Mucosa of gallbladder (tissue), 1 donor: ENCODE measurements at places on chromosomes 7 and 10. TPM values are rescaled to one million over a fixed set of nuclear protein-coding genes. Genes with fewer than 3 reads are reported as not detected.
A peak's percentile ranks its signal among the peaks of the same experiment; 100 is the strongest.

Gene LFNG
- 31.3 TPM for total RNA-seq

Gene VSIR
- 83.9 TPM for total RNA-seq

Gene GPR141
- 1.9 TPM for total RNA-seq

Gene ATAD1
- total RNA-seq: 39.2 TPM

Gene VWDE
- 1.7 TPM for total RNA-seq

Gene ITPRIP
- 14.8 TPM for total RNA-seq

Gene IFIT3
- total RNA-seq: 11.1 TPM

Gene LIPN
- total RNA-seq: not detected

Gene TEX47
- total RNA-seq: not detected

Gene VWA2
- total RNA-seq: 0.75 TPM

DNA sequence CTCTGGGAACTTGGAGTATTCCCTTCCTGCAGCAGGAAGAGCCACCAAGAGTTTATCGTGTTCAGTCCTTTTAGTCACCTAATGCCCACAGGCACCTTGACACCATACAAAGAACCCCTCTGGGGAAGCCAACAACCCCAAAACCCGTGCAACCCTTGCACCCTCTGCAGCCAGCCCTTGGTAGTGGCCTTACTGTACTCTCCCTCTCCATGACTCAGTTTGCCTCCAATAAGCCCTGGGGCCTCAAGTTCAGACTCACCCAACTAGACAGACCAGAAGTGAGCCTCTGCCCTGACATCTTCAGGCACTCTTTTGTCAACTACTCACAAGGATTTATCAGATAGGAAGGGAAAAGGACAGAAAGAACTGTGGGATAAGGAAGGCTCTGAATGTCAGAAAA is 30.9 kb downstream of the KCNMA1 start:
- no peak for DNase-seq

DNA sequence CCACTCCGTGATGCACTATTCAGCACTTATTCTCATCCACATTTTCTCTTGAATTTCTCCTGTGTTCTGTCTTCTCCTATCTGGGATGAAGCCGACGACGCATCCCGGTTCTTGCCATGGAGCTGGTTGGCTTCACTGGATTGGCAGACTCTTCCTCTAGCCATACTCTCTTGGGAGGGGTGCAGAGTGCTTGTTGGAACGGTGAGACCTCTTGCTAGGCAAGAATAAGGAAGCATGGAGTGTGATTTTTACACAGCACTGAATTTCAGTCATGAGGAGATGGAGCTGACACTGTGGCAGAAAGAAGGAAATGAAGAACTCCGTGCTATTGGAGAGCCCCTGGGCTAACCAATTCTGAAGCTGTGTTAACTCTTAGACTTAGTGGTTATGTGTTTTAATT is 28.2 kb upstream of the ZNF32 start:
- no peak for DNase-seq

- DNase-seq: no peak
Measured at GRCh38 chr10:75708060-75708459, 276.6 kb downstream of the LRMDA start.

- peak; percentile 26 for DNase-seq
Measured at GRCh38 chr7:66952343-66953043, 31.5 kb downstream of the TMEM248 start.

- no peak for DNase-seq
Measured at GRCh38 chr10:62001898-62002297, 100.4 kb downstream of the ARID5B start.

- no peak for DNase-seq
Measured at GRCh38 chr10:3532644-3533043, 252.4 kb downstream of the KLF6 start.

DNA sequence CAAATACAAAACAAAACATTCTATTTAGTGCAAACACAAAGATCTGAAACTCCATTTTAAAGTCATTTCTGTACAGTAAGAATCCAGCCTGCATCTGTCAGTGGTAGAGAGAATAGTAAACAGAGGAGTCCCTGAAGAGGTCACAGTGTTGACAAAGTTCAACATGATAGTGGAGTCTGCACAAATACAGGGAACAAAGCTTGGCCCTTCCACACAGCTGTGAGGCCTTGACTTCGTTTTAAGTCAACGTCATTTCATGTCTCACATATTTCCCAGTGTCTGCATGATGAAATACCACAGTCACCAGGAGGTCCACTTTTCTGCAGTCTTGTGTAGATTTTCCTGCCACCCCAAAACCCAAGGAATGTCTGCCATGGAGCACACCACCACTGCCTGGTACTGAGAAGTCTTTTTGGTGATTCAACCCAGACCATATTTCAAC is 33.0 kb downstream of the CYP26A1 start:
- DNase-seq: no peak

- no peak for DNase-seq
Measured at GRCh38 chr10:69844698-69845097, 43.0 kb downstream of the COL13A1 start.

DNA sequence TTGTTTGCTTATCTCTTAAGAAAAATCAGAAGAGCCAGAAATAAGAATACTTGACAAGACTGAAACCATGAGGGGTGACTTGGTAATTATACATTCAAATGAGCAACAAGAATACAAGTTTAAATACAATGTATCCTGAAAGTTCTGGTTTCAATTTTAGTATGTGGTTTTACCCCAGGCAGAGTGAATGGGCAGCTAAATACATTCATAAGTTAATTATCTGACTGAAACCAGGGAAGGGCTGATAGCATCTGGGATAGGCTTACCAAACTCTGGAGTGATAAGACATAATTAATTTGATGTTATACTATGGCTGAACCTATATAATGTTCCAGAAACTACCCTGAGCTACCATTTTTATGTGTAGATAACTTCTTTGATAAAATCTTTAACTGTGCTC is 252.2 kb upstream of the PLXNA4 start:
- DNase-seq: no peak

- no peak for DNase-seq
Measured at GRCh38 chr7:455110-455928, 64.3 kb downstream of the PDGFA start.

- DNase-seq: no peak
Measured at GRCh38 chr10:34216348-34216945, 598.6 kb downstream of the PARD3 start.

GRCh38 chr7:151058781-151059366 is 515 bp upstream of the SLC4A2 start:
- no peak for DNase-seq

GRCh38 chr7:30428246-30429155 is 50.1 kb downstream of the NOD1 start:
- no peak for DNase-seq

DNA sequence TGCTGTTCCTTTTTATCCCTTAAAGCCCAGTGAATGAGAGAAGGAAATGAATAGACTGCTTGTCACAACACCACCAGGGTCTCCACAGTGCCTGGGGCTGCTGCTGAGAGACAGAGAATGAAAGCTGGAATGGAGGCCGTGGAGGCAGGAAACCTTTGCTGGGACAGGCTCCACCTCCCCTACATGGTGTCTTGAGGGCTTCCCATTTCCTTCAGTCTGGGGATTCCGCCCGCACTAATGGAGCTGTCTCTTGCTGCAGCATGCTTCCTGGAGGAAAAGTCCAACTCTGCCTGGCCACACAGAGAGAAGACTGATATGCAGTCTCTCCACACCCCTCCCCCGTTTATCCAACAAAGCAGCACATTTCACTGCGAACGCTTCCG is 54.5 kb downstream of the LRRC4 start:
- no peak for DNase-seq

DNA sequence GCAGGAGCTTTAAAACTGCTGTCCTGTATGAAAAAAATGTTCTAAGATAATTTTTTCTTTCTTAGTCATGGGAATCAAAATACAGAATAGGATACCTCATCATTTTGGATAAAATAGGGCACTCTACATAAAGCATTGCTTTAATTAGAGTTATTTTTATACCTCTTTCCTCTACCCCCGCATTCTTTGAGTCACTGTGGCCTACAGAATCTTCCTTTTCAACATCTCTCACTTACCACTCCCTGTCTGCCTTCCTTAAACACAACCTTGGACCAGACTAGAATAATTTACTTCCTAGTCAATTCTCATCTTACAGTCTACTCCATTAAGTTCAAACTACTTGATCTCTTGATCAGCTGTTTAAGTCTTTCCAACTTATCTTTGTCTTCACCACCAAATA is 462.3 kb downstream of the PHTF2 start:
- DNase-seq: no peak

DNA sequence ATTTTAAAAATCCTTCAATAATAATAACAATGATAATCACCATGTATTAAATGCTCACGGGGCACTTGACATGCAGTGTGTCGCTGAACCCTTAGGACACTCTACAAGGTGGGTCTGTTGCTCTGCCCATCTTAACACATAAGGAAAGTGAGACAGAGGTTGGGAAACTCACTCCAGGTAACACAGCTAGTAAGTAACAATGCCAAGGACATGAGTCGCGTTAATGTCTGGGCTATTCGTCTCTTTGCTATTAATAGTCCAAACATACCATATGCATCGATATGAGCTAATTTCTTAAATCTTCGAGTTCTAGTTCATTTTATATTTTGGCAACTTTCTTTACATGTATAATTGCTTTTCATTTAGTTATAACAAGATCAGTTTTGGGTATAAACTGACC is 79.5 kb downstream of the BEND7 start:
- DNase-seq: no peak

- DNase-seq: peak; percentile 45
Measured at GRCh38 chr10:22606164-22606614, 108.2 kb downstream of the PIP4K2A start.

- no peak for DNase-seq
Measured at GRCh38 chr7:129773328-129773731, 161.8 kb downstream of the NRF1 start.

GRCh38 chr10:68231106-68231816 is 652 bp downstream of the ATOH7 start:
- peak; percentile 33 for DNase-seq

DNA sequence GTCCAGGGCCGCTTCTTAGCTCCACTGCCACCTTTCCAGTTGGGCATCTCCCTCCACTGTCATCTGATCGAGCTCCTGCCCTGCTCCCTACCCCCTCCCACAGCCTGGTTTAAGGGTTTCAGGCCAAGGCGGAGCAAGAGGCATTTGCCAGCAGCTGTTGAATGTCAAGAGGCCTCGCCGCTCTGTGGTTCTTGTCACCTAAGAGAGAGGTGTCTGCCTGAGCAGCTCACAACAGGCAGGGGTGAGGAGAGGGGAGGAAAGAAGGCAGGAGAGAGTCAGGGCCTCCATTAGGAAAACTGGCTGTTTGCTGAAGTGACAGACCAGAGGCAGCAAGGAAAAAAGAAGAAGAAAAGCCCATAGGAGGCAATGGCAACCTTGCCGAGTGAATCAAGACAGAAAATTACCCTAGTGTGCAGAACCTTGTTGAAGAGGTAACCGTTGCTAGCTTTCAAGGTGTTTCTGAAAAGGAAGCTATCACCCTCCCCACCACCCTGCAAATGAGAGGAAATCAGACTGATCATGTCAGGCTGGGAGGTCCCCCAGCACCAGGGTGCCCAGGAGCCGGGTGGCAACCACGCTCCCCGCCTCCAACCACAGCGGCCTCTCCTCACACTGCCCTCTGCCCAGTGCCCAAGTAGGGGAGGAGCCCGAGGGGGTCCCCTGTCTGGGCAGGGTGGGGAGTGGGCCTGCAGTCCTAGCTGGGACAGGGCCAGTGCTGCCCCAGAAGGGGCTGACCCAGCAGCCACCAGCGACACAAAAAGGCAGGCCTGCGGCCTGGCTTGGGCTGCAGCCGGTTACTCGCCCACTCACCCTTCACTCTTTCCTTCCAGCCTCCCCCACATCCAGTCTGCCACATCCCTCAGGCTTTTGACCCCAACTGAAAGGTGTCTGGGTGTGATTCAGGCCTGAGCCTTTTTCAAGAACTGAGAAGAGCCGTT is 7.1 kb downstream of the GATA3 start:
- DNase-seq: no peak

DNA sequence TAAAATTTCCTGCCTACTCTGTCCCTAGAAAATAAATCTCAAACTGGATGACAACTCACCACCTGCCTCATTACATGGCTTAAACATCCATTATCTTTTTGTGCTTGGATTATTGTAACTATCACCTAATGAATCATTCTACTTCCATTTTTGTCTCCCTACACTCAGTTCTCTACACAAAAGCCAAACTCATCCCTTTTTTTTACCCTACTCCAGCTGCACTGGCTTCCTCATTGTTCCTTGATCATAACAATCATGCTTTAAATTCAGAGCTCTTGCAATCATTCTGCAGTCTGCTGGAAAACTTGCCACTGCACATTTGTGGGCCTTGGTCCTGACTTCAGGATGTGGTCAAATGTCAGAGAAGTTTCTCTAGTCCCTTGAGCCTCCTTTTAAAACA is 280.0 kb downstream of the DGKB start:
- DNase-seq: no peak

- no peak for DNase-seq
Measured at GRCh38 chr10:120981601-120982391, 130.6 kb downstream of the WDR11 start.

DNA sequence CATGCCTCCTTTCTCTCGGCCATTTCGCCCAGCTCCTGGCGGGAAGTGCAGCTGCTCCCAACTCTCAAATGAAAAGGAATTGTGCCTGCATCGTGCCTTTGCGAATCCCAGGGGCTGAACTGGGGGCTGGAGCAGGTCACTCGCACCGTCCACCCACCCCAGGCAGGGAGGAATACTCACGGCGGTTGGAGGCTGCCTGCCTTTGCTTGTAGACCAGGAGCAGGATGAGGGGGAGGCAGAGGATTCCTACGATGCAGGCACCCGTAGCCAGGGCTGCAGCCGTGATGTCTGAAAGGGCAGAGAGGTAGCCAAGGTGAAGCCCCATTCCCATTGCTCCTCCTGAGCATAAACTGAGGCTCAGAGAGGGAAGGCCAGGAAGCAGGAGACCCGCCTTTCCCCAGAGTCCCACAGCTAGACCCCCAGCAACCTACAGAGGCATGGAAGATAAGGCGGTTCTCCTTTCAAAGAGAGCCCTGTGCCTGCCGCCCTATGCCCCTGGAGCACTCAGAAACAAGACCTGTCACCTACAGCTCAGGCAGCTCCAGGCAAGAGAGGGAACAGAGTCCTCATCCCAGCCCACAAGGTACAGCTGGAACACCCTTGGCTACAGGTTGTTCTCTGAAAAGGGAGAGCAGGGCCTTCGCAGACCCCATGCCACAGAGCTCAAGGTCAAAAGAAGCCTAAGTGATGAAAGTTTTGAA is 18.0 kb downstream of the VSIR start:
- DNase-seq: no peak
